ENCODE measurements at places on chromosomes 1 and 21.

GRCh38 chr21:38402291-38402690, 96.0 kb downstream of the ERG start:
- no peak for DNase-seq

DNA sequence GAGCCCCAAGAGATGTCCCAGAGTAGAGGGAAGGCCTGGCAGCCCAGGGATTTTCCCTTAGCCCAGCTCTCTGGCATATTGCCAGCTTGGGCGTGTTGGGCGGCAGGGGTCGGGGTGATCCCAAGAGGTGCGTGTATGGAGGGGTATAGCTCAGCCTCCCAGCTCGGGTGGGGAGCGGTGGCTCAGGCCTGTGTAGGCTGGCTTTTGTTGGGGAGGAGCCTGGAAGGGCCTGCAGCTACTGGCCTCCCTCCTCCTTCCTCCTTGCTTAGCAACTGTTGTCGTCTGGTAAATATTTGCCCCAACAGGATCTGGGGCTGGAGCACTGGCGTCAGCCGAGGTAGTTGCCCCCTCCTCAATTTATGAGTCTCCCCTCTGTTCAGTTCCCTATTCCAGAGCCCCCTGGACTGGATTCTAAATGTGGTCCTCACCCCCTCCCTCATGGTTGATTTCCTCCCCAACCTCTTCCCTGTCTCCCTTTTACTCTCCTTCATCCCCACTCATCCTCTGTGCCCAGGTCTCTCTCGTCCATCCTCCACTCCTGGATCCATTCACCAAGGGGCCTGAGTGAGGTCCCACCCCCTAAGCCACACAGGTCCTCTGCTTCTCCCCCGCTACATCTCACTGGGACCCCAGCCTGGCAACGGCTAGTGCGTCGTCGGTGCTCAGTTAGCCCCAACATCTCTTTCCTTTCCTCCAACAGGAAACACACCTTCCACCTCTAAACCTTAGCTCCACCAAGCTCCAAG, 10.3 kb upstream of the LMNA start:
- DNase-seq, result no peak

GRCh38 chr1:101116006-101116405, 90.4 kb upstream of the DPH5 start:
- DNase-seq, result no peak

DNA sequence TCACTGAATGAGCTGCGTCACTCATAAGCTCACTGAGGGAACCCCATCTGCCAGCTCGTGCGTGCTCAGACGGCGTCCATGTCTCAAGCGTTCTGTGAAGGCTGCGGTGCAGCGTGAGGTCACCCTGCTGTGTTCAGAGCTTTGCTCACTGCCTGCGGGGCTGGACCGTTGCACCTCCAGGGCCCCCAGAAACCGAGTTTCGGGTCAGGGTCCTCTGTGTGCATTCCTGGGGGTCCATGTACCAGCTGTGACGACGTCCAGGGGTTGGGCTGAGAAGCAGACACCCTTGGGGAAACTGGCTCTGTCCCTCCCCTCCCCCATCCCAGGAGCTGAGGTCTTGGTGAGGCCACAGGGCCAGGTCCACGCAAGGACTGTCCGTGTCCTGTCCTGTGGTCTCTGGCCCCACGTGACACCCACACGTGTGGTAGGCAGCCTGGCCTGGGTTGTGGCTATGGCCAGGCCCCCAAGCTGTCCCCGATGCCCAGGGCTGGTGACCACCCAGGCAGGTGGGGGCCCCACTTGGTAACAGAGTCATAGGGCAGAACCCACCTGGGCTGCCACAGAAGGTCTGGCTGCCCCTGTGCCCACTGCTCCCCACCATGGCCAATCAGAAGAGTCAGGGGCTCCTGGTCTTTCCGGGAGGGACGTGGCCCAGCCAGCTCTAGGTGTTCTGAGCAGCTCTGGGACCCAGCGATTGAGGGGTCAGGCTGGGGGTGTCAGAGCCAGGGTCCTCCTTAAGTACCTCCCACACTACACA, 24.4 kb downstream of the FTCD start:
- DNase-seq, result no peak

DNA sequence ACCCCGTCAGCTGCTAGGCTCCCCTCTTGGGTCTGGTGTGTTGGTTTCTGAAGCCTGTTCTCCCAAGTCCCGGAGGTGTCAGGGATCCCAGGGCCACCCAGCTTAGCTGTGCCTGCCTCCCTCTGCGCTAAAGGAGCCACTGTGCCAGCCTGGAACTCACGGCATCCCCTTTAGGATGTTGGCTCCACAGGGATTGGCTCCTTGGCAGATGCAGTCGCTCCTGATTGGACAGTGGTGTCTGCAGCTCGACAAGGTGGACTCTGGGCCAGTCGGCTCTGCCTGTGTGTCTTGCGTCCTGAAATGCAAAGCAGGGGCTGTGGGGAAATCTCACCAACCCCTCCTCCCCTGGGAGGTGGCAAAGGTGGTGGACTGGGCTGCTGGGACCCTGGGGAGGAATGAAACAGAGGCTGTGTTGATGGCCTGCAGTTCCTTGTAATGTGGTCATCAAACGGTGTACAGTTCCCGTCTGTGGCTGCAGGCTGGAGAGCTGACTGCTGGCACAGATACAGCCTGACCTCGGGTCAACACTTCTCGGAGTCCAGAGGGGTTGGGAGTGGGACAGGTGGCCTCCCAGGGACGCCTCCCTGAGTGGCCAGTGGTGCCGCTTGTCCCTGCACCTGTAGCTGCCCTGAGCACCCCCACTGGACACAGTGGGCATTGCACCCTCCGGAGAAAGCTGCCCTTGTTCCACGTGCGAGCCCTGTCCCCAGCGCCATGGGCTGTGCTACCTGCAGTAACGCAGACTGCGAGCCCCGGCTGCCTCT, 11.5 kb upstream of the KCNAB2 start:
- DNase-seq, result no peak

- no peak for DNase-seq
These were observed 6.6 kb upstream of the CD48 start for GRCh38 chr1:160718210-160718609.
